ENCODE measurements at places on chromosomes 16 and 17. TPM values are rescaled to one million over a fixed set of nuclear protein-coding genes. Genes with fewer than 3 reads are reported as not detected.

Gene EVPLL
- total RNA-seq = not detected

DNA sequence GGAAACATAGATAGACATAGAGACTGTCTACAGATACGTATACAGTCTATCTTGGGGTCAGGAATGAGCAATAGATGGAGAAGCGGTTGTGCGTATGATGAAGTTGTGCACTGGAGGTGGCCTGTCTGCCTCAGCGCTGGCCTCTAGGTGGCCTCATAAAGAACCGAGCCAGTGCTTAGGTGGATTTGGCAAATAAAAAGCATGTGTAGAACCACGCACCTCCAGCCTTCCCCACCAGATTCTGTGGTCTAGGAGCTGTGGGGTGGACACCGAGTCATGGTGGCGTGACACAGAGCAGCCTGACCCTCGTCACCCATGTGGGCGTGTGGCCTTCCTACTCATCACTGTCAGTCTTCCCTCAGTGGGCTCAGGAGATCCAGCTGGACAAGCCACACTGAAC, 34.0 kb downstream of the PGS1 start:
- DNase-seq = no peak

GRCh38 chr16:10655415-10655977, 39.2 kb downstream of the TEKT5 start:
- DNase-seq = no peak

DNA sequence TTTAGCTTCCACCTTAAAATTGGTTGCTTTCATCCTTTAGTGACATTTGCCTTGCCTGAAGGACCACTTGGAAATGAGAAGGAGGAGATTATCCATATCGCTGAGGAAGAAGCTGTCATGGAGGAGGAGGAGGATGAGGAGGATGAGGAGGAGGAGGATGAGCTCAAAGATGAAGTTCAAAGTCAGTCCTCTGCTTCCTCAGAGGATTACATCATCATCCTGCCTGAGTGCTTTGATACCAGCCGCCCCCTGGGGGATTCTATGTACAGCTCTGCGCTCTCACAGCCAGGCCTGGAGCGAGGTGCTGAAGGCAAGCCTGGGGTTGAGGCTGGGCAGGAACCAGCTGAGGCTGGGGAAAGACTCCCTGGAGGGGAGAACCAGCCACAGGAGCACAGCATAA, 11.5 kb upstream of the TMEM106A start:
- DNase-seq = no peak

DNA sequence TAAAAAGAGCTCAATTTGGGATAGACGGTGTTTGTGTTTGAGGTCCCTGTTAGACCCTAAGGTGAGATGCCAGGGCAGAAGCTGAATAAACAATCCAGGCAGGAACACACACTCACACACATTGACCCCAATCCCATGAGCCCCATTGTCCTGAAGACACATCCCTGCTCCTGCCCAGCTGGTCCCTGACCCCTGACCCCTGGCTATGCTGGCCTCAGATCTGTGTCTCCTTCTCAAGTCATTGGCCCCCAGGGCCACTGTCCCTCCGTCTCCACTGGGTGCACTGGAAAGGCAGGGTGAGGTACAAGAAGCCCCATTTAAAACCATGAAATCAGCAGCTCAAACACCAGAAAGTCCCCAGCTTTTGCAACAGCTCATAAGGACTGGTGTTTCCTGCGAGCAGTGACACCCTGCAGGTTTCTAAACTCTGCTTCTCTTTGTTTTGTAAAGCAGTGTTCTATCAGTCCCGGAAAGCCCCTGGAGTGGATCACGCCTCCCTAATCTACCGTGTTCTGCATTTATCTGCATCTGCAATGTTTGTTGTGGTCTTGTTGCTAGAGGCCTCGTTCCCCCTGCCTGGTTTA, 18.0 kb upstream of the ASGR2 start:
- DNase-seq = peak; percentile 37

GRCh38 chr16:84834403-84834772, 14.6 kb downstream of the CRISPLD2 start:
- DNase-seq = no peak

DNA sequence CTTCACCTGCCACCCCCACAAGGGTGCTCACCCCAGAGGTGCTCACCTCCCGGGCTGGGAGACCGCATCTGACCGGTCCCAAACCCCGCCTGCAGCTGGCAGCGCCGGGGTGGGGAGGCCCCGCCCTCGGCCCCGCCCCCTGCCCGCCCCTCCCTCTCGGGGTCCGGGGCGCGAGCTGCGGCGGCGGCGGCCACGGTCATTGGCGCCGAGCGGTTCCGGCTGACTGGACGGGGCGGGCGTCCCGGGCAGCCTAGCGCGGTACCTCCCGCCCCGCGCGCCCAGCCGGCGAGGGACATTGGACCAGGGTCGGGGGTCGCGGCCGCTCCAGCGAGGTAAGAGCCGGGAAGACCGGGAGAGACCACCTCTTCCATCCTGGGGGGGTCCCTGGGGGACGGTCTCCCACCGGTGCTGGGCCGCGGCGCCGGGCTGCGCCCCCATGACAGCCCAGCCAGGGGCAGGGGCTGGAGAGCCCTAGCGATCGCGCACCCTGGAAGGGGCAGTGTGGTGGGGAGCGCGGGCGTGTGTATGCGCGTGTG, at the start of gene CACNG5:
CACNG5 (plus strand) TSS at position 199 of the 536 bp plus-strand sequence. CDS start 42,216 bp downstream, outside the sequence.
- no peak for DNase-seq

- DNase-seq = no peak
Observed at GRCh38 chr17:81909231-81909630, 2.0 kb downstream of the PCYT2 start.

DNA sequence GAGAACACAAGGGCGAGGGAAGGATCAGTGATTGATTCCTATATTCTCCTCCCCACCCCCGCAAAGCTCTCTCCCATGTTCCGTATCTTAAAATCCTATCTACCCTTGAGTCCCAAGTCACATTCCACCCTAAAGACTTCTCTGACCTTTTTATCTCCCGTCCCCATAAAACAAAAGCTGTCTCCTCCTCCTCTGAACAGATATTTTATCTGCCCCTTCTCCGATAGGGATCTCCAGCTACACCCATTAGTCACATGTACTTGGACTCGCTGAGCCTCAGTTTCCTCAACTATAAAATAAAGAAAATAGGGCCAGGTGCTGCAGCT, 12.8 kb downstream of the GGA2 start:
- DNase-seq = no peak

- DNase-seq = no peak
Observed at GRCh38 chr16:58339452-58339981, 44.7 kb upstream of the PRSS54 start.

Measured in activated B cell treated with CpG ODN at 0.5 μM for 24 hours (primary cell).